ENCODE measurements at places on chromosomes 16 and 17. TPM values are rescaled to one million over a fixed set of nuclear protein-coding genes. Genes with fewer than 3 reads are reported as not detected.

- H3K4me3 ChIP-seq = no peak overlapping the region
- H3K36me3 ChIP-seq = no peaks in the 10 kb centered on the region
- H3K4me1 ChIP-seq = no peaks in the 10 kb centered on the region
- H3K27me3 ChIP-seq = no peaks in the 10 kb centered on the region
- no peak overlapping the region for H3K27ac ChIP-seq
- DNase-seq = no peak
These were observed 232.8 kb upstream of the SALL1 start for GRCh38 chr16:51383909-51384308.

- no peak overlapping the region for H3K4me3 ChIP-seq
- H3K4me1 ChIP-seq = no peaks in the 10 kb centered on the region
- H3K27me3 ChIP-seq = no peaks in the 10 kb centered on the region
- H3K36me3 ChIP-seq = no peaks in the 10 kb centered on the region
- H3K27ac ChIP-seq = no peak overlapping the region
- no peak for DNase-seq
These were observed 1267.4 kb upstream of the GOT2 start for GRCh38 chr16:60001523-60001922.

GRCh38 chr17:57567251-57567650 lies 177.8 kb downstream of the CCDC182 start:
- no peaks in the 10 kb centered on the region for H3K4me1 ChIP-seq
- no peak overlapping the region for H3K4me3 ChIP-seq
- H3K27me3 ChIP-seq = no peaks in the 10 kb centered on the region
- H3K27ac ChIP-seq = no peak overlapping the region

DNA sequence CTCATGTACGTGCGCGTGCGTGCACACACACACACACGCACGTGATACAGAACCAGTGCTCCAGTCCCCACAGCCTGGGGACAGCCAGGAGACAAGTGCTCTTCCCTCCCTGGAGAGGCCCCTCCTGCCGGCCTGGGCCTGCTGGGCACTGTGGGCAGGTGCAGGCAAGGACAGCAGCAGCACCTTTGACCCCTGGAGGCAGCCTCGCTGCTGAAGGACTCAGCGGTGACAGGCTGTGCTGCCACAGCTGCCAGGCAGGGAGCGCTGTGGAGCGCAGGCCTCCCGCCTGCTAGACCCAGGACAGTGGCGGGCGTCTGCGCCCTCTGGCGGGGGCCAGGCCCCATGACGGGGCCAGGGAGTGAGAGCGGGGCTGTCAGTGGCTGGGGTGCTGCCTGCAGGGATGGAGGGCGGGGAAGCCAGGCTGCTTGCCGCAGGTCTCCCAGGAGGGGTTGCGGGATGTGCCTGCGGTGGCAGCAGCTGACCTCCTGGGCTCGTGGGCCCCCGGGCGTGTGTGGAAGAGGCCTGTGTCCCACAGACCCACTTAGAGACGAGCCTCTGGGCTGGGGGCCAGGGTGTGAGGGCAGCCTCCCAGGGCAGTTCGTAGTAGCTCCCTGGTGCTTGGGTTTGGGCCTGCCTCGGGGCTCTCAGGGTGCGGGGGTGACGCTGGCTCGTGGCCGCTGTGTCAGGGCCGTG lies 63.5 kb upstream of the PVALEF start:
- H3K36me3 ChIP-seq = peaks cover 72% of the 10 kb centered on the region
- peaks cover 14% of the 10 kb centered on the region for H3K4me1 ChIP-seq
- no peaks in the 10 kb centered on the region for H3K27me3 ChIP-seq
- H3K27ac ChIP-seq = no peak overlapping the region

GRCh38 chr16:84461029-84461412 lies 43.4 kb downstream of the MEAK7 start:
- H3K36me3 ChIP-seq = peaks cover 24% of the 10 kb centered on the region
- DNase-seq = no peak

GRCh38 chr16:4097826-4098240 lies 18.4 kb downstream of the ADCY9 start:
- no peak overlapping the region for H3K4me3 ChIP-seq
- peak; percentile 6 for DNase-seq
- H3K27ac ChIP-seq = peak overlapping the region; percentile 38
- H3K4me1 ChIP-seq = peaks cover 48% of the 10 kb centered on the region

DNA sequence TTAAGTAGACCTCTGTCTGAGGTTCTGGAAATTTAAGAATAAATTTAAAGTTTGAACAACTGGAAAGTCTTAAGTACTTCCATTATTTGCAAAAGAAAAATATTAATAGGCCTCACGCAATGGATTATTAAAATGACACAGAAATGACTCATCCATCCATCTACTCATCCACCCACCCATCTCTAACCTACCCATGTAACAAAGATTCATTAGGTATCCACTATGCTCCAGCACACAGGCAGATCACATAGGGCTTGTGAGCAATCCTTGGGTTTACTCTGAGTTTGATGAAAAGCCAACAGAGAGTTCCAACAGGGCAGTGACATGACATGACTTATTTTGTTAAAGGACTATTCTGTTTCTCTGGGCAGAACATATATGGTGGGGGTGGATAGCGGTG lies 93.3 kb downstream of the HELZ start:
- DNase-seq = no peak
- peaks cover 50% of the 10 kb centered on the region for H3K36me3 ChIP-seq
- no peaks in the 10 kb centered on the region for H3K4me1 ChIP-seq
- no peak overlapping the region for H3K4me3 ChIP-seq
- H3K27me3 ChIP-seq = no peaks in the 10 kb centered on the region
- no peak overlapping the region for H3K27ac ChIP-seq

DOC2A gene
- total RNA-seq = 6.4 TPM

GRCh38 chr16:57642160-57643135 lies 14.0 kb downstream of the ADGRG1 start:
- H3K4me3 ChIP-seq = no peak overlapping the region
- peak overlapping the region; percentile 41 for H3K27ac ChIP-seq
- H3K27me3 ChIP-seq = no peaks in the 10 kb centered on the region
- no peak for DNase-seq

TNK1 gene
- total RNA-seq = 4.1 TPM

GRCh38 chr16:9384141-9384540 lies 292.7 kb downstream of the HAPSTR1 start:
- no peaks in the 10 kb centered on the region for H3K4me1 ChIP-seq
- H3K4me3 ChIP-seq = no peak overlapping the region
- DNase-seq = no peak
- no peaks in the 10 kb centered on the region for H3K36me3 ChIP-seq
- H3K27ac ChIP-seq = no peak overlapping the region

DNA sequence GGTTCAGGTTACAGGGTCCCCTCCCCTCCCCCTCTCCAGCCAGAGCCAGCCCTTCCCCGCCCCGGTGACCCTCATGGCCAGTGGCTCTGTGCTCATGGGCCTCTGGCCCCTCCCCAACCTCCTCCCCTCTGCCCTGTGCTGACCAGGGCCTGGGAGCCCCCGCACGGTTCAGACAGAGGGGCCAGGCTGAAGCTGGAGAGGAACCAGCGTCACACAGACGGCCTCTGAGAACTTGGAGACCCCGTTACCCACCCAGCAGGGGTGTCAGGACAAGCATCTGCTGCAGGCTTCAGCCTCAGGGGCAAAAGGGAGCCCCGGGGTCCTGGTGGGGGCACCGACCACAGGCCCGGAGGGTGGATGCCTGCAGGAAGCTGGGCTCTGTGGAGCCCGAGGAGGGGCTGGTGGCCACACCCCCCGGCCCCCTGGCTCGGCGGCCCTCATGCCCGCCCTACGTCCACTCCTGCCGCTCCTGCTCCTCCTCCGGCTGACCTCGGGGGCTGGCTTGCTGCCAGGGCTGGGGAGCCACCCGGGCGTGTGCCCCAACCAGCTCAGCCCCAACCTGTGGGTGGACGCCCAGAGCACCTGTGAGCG lies at the start of gene WFIKKN1:
WFIKKN1 (plus strand) TSS at position 171 of the 591 bp plus-strand sequence; CDS start at position 440, 269 bp downstream.
- H3K36me3 ChIP-seq = peaks cover 37% of the 10 kb centered on the region
- peak within 1 kb of the TSS; percentile 68 for H3K27ac ChIP-seq
- H3K4me3 ChIP-seq = peak within 1 kb of the TSS; percentile 8
- H3K27me3 ChIP-seq = no peaks in the 10 kb centered on the region
- peak; percentile 74 for DNase-seq
- peaks cover 53% of the 10 kb centered on the region for H3K4me1 ChIP-seq

GRCh38 chr17:8959312-8959918 lies 6.1 kb downstream of the PIK3R5 start:
- H3K36me3 ChIP-seq = no peaks in the 10 kb centered on the region
- peaks cover 6% of the 10 kb centered on the region for H3K27me3 ChIP-seq
- DNase-seq = no peak
- no peak overlapping the region for H3K4me3 ChIP-seq
- peaks cover 27% of the 10 kb centered on the region for H3K4me1 ChIP-seq
- H3K27ac ChIP-seq = no peak overlapping the region

- no peak overlapping the region for H3K27ac ChIP-seq
- H3K4me3 ChIP-seq = no peak overlapping the region
- no peaks in the 10 kb centered on the region for H3K36me3 ChIP-seq
- no peaks in the 10 kb centered on the region for H3K27me3 ChIP-seq
- no peak for DNase-seq
These were observed 5.1 kb downstream of the CCL18 start for GRCh38 chr17:36069136-36069535.

DNA sequence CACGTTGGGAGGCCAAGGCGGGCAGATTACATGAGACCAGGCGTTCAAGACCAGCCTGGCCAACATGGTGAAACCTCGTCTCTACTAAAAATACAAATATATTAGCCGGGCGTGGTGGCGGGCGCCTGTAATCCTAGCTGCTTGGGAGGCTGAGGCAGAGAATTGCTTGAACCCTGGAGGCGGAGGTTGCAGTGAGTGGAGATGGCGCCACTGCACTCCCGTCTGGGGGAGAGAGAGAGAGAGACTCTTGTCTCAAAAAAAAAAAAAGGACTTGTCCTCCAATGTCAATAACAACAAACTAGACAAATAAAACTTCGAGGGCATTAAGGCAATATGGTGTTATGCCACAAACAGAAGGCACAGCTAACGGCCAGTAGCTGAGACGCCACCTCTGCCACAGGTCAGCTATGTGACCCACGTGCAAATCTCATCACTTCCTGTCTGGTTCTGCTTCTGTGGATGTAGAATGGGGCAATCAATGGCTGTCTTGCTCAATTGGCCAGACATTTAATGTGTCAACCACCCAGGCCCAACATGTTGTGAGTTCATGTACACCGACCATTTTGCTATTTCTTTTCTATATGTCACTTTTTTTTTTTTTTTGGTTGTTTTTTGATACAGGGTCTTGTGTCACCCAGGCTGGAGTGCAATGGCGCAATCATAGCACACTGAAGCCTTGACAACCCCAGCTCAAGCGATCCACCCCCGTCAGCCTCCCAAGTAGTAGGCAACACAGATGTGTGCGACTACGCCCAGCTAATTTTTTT lies 834 bp upstream of the TXNDC11 start:
- DNase-seq = peak; percentile 78
- H3K4me3 ChIP-seq = peak overlapping the region; percentile 93
- peak overlapping the region; percentile 99 for H3K27ac ChIP-seq
- H3K27me3 ChIP-seq = no peaks in the 10 kb centered on the region
- peaks cover 12% of the 10 kb centered on the region for H3K36me3 ChIP-seq
- peaks cover 35% of the 10 kb centered on the region for H3K4me1 ChIP-seq

- H3K27ac ChIP-seq = no peak overlapping the region
- H3K4me1 ChIP-seq = no peaks in the 10 kb centered on the region
- H3K4me3 ChIP-seq = no peak overlapping the region
- DNase-seq = no peak
These were observed 96.2 kb downstream of the MYO1D start for GRCh38 chr17:32780721-32781120.

DNA sequence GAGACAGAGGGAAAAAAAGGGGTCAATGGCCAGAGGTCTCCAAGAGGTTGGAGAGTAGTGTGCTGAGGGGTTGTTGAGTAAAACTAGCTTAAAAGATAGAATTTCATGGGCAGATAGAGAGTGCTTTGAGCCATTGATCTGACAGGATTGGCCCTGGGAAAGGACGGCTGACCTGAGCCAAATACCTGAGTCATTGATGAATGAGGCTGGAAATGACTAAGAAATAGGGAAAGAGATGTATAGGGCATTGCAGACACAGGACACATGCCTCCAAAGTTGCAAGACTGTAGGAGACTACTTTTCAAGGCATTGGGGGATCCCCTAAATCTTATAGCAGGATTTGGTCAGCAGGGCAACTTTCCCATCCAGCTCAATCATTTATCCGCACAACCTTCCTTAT lies 168.7 kb downstream of the ABCC12 start:
- no peaks in the 10 kb centered on the region for H3K27me3 ChIP-seq
- no peak overlapping the region for H3K27ac ChIP-seq
- H3K4me1 ChIP-seq = no peaks in the 10 kb centered on the region
- H3K36me3 ChIP-seq = no peaks in the 10 kb centered on the region

PDXDC1 gene
- 103 TPM for total RNA-seq

All from lower lobe of right lung (tissue), 2 donors.